ENCODE measurements at places on chromosomes 2 and 18. TPM values are rescaled to one million over a fixed set of nuclear protein-coding genes. Genes with fewer than 3 reads are reported as not detected.

CLIP4 gene
- 47.5 TPM for total RNA-seq

DYNC1I2 gene
- 69.7 TPM for total RNA-seq

IL1RL1 gene
- 0.66 TPM for total RNA-seq

PCARE gene
- 1.4 TPM for total RNA-seq

ARHGEF33 gene
- total RNA-seq = not detected

BOD1L2 gene
- total RNA-seq = not detected

DNA sequence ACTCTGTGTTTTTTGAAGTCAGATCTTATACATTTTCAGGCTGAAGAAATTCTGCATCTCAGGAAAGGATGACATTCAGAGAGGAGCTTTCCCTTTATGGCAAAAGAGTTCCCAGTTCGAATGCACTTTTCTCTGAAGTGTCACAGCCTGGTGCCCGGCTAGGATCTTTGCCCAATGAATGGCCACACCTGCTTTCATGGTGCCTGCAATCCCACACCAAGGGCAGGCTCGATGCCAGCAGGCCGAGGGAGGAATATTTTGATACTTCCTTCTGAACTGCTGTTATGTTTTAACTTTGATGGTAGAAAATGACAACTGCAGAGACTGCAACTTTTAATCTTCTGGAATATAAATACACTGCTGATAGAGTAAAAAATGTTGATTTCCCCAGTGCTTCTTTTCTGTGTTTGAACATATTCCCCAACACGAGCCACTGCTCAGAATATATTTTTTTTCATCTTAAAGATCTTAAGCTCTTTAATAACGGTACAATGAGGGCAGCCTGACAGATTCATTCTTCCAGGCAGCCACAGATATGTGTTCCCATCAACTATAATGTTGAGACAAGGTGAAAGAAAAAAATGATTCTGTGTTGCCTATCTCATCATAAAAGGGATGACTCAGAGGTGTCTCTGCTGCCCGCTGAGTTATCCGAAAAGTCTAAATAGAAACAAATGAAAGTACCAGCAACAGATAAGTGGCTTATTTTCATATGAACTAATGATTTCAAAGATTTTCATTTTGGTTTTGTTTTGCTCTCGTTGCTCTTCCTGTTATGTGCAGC is 848.5 kb downstream of the DCDC2C start:
- no peak overlapping the region for H3K27ac ChIP-seq
- H3K36me3 ChIP-seq = no peaks in the 10 kb centered on the region
- H3K4me3 ChIP-seq = no peak overlapping the region
- no peaks in the 10 kb centered on the region for H3K4me1 ChIP-seq
- no peaks in the 10 kb centered on the region for H3K27me3 ChIP-seq

- H3K27me3 ChIP-seq = no peaks in the 10 kb centered on the region
- DNase-seq = no peak
- no peaks in the 10 kb centered on the region for H3K4me1 ChIP-seq
Measured at GRCh38 chr2:31397094-31397493, 17.4 kb downstream of the XDH start.

- no peak overlapping the region for H3K4me3 ChIP-seq
- no peak for DNase-seq
- H3K4me1 ChIP-seq = no peaks in the 10 kb centered on the region
- H3K27ac ChIP-seq = peak overlapping the region; percentile 31
Measured at GRCh38 chr18:1665079-1665478, 760.4 kb downstream of the ADCYAP1 start.

- H3K36me3 ChIP-seq = no peaks in the 10 kb centered on the region
- no peak overlapping the region for H3K27ac ChIP-seq
- peaks cover 6% of the 10 kb centered on the region for H3K4me1 ChIP-seq
- no peaks in the 10 kb centered on the region for H3K27me3 ChIP-seq
Measured at GRCh38 chr2:173747035-173747434, 218.1 kb downstream of the SP3 start.

- H3K36me3 ChIP-seq = no peaks in the 10 kb centered on the region
- no peaks in the 10 kb centered on the region for H3K27me3 ChIP-seq
- no peak overlapping the region for H3K27ac ChIP-seq
- H3K4me1 ChIP-seq = no peaks in the 10 kb centered on the region
- no peak overlapping the region for H3K4me3 ChIP-seq
Measured at GRCh38 chr2:6605836-6606505, 259.7 kb downstream of the CMPK2 start.

DNA sequence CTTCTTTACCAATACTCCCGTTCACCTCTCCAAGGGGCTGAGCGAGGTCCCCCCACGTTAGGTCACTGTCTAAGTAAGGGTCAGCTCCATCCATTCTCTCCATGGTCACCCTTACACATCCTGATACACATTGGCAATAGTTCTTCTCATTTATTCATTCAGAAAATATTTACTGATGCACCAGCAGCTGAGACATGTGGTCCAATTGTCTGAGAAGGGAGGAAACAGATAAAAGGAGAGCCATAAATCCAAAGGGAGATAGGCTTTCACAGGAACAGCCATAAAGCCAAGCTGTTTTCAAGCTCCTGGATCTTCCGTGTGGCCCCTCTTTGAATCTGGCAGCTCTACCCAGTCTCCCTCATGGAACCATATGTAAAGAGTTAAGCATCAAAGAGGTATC is 121.2 kb downstream of the TXNL1 start:
- no peak overlapping the region for H3K4me3 ChIP-seq
- H3K27me3 ChIP-seq = no peaks in the 10 kb centered on the region
- H3K27ac ChIP-seq = no peak overlapping the region
- H3K36me3 ChIP-seq = no peaks in the 10 kb centered on the region
- no peaks in the 10 kb centered on the region for H3K4me1 ChIP-seq

GRCh38 chr18:59735269-59735860 is 38.1 kb upstream of the CCBE1 start:
- H3K27me3 ChIP-seq = no peaks in the 10 kb centered on the region
- H3K36me3 ChIP-seq = no peaks in the 10 kb centered on the region
- DNase-seq = no peak
- H3K4me3 ChIP-seq = no peak overlapping the region

DNA sequence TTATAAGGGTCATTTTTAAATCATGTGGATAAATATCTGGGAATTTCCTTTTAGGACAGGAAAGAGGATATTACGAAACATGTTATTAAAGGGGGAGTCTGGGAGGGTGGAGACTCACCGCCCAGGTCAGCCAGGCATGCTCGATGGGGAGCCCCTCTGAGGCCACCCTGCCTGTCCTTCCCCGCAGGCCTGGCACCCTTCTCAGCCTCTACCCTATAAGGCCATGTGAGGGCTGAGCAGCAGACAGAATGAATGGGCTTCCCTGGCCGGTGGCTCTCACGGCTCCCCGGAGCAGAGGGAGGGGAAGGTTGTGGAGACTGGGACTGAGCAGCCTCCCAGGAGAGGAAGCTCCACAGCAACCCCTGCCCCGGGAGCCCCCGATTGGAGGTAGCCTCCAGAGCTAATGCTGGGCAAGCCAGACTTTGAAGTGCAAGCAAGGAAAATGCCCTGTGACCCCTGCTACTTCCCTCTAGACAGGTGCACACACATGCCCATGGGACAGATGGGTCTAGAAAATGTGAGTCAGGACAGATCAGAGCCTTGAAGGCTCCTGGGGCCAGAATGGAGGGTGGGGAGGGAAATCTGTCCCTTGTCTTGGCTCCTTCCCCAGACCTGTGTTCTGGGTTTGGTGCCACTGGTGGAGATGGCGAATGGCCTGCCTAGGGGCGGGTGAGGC is 13.2 kb upstream of the ARMC9 start:
- no peaks in the 10 kb centered on the region for H3K36me3 ChIP-seq
- H3K27me3 ChIP-seq = peaks cover 2% of the 10 kb centered on the region
- no peak overlapping the region for H3K4me3 ChIP-seq
- peaks cover 42% of the 10 kb centered on the region for H3K4me1 ChIP-seq
- DNase-seq = no peak

DNA sequence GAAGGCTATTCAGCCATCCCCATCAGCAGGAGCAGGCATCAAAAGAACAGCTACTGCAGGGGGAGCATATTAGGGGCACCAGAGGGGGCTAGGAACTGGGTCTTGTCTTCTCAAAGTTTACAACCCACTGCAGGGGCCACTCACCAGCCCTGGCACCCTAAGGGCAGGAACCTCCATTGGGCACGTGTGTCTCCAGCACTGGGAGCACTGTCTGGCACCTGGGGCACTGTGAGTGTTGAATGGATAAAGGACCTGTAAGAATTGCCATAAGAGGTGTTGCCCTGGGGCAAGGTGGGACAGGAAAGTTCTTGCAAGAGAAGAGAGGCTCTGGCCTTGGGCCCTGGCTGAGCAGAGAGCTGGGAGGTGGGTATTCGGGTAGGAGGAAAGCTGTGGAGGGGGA is 1.4 kb upstream of the STEAP3 start:
- no peak for DNase-seq
- no peaks in the 10 kb centered on the region for H3K36me3 ChIP-seq
- no peak overlapping the region for H3K4me3 ChIP-seq
- H3K27me3 ChIP-seq = no peaks in the 10 kb centered on the region
- no peaks in the 10 kb centered on the region for H3K4me1 ChIP-seq

DNA sequence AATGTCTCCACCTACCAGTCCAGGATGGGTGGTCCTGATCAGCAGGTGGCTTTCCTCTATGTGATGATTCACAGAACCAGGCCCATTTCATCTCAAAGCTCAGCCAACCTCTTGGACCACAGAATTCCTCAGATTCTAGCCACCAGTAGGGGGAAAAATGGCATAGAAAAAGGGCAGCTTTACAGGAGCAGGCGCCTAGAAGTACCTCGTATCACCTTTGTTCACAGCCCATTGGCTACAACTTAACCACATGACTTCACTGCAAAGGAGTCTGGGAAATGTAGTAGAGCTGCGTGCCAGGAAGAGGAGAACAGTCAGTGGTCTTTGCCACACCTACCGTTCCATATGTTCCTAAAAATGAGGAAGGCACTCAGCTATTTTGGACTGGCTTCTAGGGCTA is 62.8 kb upstream of the DTNA start:
- H3K4me1 ChIP-seq = peaks cover 23% of the 10 kb centered on the region
- H3K4me3 ChIP-seq = no peak overlapping the region

- no peaks in the 10 kb centered on the region for H3K27me3 ChIP-seq
- no peak overlapping the region for H3K27ac ChIP-seq
- DNase-seq = no peak
- H3K4me1 ChIP-seq = peaks cover 31% of the 10 kb centered on the region
Measured at GRCh38 chr2:144240656-144241339, 279.1 kb downstream of the ZEB2 start.

DNA sequence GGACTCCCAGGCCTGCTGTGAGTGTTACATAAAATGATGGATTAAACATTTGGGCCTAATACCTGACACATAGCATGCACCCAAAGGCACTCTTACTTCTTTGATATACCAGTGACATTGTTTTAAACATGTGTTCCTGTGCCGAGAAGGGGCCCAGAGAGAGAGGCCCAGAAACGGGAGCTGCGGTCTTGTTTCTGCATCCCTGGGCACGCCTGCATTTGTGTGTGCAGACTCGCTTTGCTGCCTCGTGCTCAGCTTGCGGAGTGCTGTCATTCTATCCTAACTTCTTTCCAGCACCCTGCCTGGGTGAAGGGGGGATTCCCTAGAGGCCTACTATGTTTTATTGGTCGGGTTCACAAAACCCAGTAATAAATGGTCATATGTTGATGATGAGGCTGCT is 666.2 kb upstream of the HS6ST1 start:
- DNase-seq = no peak
- no peaks in the 10 kb centered on the region for H3K4me1 ChIP-seq
- no peak overlapping the region for H3K27ac ChIP-seq
- H3K36me3 ChIP-seq = no peaks in the 10 kb centered on the region

GRCh38 chr2:75960472-75961009 is 249.8 kb upstream of the GCFC2 start:
- DNase-seq = no peak
- H3K4me1 ChIP-seq = no peaks in the 10 kb centered on the region
- H3K4me3 ChIP-seq = no peak overlapping the region
- H3K36me3 ChIP-seq = no peaks in the 10 kb centered on the region
- H3K27ac ChIP-seq = no peak overlapping the region
- no peaks in the 10 kb centered on the region for H3K27me3 ChIP-seq

DNA sequence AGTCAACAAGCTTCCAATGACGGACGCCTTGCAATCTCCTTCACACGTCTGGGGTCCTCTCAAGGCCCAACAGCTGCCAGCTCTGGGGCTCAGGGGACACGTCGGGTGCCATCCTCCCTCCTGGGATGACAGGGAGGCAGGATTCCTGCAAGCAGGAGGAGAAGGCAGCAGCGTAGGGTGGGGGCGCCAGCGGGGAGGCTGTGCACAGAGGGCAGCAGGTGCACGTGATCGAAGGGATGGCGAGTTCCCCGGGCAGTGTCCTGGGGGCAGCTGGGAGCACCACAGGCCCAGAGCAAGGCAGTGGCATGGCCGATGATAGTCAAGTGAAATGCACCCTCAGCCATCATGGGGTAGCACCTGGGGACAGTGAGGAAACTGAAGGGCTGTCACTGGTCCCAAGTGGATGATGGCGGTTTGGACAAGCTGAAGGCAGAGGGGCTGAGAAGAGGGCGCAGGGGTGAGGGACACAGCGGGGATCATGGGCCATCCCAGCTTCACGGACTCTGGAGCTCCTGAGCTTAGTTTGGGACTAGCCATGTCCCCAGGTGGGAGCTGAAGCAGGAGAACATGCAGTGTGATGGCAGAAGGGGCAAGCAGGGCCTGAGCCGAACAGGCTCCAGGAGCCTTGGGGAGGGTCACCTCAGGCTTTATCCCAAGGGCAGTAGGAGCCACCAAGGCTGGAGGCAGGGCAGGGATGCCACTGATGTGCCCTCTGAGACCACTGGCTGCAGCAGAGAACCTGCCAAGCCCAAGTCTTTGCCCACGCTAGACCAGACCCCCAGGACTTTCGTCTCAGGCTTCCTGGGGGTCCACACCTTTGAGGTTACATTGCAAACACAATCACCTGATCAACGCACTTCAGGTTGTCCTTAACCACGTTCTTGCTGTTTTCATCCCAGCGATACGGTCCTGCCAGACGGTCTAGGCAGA is 16.3 kb upstream of the SNED1 start:
- H3K4me3 ChIP-seq = no peak overlapping the region
- no peaks in the 10 kb centered on the region for H3K36me3 ChIP-seq
- H3K27ac ChIP-seq = no peak overlapping the region

- no peak overlapping the region for H3K27ac ChIP-seq
- H3K4me1 ChIP-seq = peaks cover 5% of the 10 kb centered on the region
- no peaks in the 10 kb centered on the region for H3K27me3 ChIP-seq
- H3K36me3 ChIP-seq = peaks cover 69% of the 10 kb centered on the region
- DNase-seq = no peak
Measured at GRCh38 chr2:24742730-24743129, 50.5 kb downstream of the PTRHD1 start.

DNA sequence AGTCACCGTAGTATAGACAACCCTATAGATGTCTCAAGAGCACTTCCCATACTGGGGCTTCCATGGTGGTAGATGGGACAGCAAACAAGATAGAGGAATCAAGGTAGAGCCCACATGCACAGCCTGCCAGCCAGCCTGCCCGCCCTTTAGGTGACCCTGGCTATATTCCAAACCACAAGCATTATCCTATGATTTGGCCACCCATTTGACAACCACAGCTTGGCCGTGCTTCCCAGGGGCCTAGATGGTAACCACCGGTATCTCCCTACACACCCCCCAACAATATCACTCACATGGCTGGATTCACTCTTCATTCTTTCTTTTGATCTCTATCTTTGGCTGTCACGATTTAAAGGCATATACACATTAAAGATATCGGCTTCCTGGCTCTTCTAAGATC is 85.3 kb downstream of the CDK15 start:
- no peak overlapping the region for H3K4me3 ChIP-seq
- no peaks in the 10 kb centered on the region for H3K4me1 ChIP-seq
- no peak overlapping the region for H3K27ac ChIP-seq
- DNase-seq = no peak
- H3K27me3 ChIP-seq = peaks cover 9% of the 10 kb centered on the region

- peak overlapping the region; percentile 73 for H3K27ac ChIP-seq
- peak; percentile 84 for DNase-seq
- no peaks in the 10 kb centered on the region for H3K36me3 ChIP-seq
- peak overlapping the region; percentile 4 for H3K4me3 ChIP-seq
- no peaks in the 10 kb centered on the region for H3K27me3 ChIP-seq
Measured at GRCh38 chr2:47272031-47272864, 117.1 kb upstream of the STPG4 start.
